ENCODE measurements at places on chromosomes 12 and 14. TPM values are rescaled to one million over a fixed set of nuclear protein-coding genes. Genes with fewer than 3 reads are reported as not detected.

SGPP1 gene
- 6.5 TPM for total RNA-seq

CYP46A1 gene
- 0.16 TPM for total RNA-seq

CMTM5 gene
- total RNA-seq, result not detected

CACNA1C gene
- under 0.01 TPM for total RNA-seq

PLXNC1 gene
- total RNA-seq, result 0.16 TPM

TAS2R31 gene
- 9.3 TPM for total RNA-seq

APEX1 gene
- 50.5 TPM for total RNA-seq

EIF2S3B gene
- 0.69 TPM for total RNA-seq

SLC2A14 gene
- not detected for total RNA-seq

ABHD12B gene
- total RNA-seq, result not detected

GPRC5D gene
- total RNA-seq, result not detected

GNB3 gene
- total RNA-seq, result 0.44 TPM

PDZRN4 gene
- total RNA-seq, result not detected

DAO gene
- total RNA-seq, result not detected

RFX4 gene
- not detected for total RNA-seq

JAG2 gene
- total RNA-seq, result 197 TPM

GPR65 gene
- total RNA-seq, result 0.44 TPM

ACOT6 gene
- not detected for total RNA-seq

CRIP1 gene
- total RNA-seq, result 0.25 TPM

MAPK1IP1L gene
- 11.7 TPM for total RNA-seq

C3AR1 gene
- not detected for total RNA-seq

SLC25A47 gene
- not detected for total RNA-seq

EFS gene
- total RNA-seq, result not detected

PTCSC3 gene
- total RNA-seq, result not detected

HNRNPC gene
- 666 TPM for total RNA-seq

MBIP gene
- 16.9 TPM for total RNA-seq

RILPL1 gene
- 14.9 TPM for total RNA-seq

SMCO2 gene
- total RNA-seq, result 0.32 TPM

PPFIA2 gene
- total RNA-seq, result not detected

OR2AP1 gene
- not detected for total RNA-seq

HOXC13 gene
- not detected for total RNA-seq

KLHDC1 gene
- total RNA-seq, result 2.8 TPM

VRTN gene
- not detected for total RNA-seq

TMPRSS12 gene
- total RNA-seq, result not detected

AQP2 gene
- total RNA-seq, result not detected

AICDA gene
- not detected for total RNA-seq

VASH1 gene
- 54.4 TPM for total RNA-seq

RPL10L gene
- not detected for total RNA-seq

VAMP1 gene
- total RNA-seq, result 7.9 TPM

LRRK2 gene
- 1.2 TPM for total RNA-seq

GALNT8 gene
- 0.13 TPM for total RNA-seq

TSPAN8 gene
- total RNA-seq, result not detected

KLRG1 gene
- 0.25 TPM for total RNA-seq

BDKRB2 gene
- total RNA-seq, result 2.5 TPM

ACRBP gene
- 0.57 TPM for total RNA-seq

TMTC2 gene
- total RNA-seq, result 3.2 TPM

KRT3 gene
- not detected for total RNA-seq

TCL1B gene
- not detected for total RNA-seq

KCNC2 gene
- 0.32 TPM for total RNA-seq
